ENCODE measurements at places on chromosomes 6 and 20.

- no peak for DNase-seq
These were observed 5.5 kb downstream of the SRXN1 start for GRCh38 chr20:647479-648019.

- no peak for DNase-seq
These were observed 359.1 kb downstream of the QKI start for GRCh38 chr6:163773646-163774045.

- DNase-seq: no peak
These were observed 128.8 kb upstream of the STXBP5 start for GRCh38 chr6:147075381-147075780.

GRCh38 chr6:137743493-137743892 lies 123.6 kb upstream of the TNFAIP3 start:
- no peak for DNase-seq

DNA sequence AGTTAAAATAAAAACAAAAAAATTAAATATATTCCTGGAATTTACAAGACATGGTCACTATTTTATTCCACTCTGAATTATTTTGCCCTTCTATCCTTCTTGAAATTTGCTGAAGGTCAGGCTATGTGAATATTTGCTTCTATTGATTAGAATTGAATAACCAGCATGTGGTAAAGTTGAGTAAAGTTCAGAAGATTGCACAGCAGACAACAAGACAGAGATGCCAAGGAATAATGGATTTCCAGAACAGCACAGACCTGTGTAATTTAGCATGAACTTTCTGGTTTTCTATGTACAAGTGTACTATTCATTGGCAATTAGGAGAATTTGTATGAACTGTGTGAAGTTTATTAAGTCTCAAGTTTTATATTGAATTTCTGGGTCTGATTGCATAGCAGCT lies 352.4 kb downstream of the TBC1D32 start:
- no peak for DNase-seq

GRCh38 chr20:60687213-60687612 lies 564.8 kb upstream of the CDH4 start:
- no peak for DNase-seq

DNA sequence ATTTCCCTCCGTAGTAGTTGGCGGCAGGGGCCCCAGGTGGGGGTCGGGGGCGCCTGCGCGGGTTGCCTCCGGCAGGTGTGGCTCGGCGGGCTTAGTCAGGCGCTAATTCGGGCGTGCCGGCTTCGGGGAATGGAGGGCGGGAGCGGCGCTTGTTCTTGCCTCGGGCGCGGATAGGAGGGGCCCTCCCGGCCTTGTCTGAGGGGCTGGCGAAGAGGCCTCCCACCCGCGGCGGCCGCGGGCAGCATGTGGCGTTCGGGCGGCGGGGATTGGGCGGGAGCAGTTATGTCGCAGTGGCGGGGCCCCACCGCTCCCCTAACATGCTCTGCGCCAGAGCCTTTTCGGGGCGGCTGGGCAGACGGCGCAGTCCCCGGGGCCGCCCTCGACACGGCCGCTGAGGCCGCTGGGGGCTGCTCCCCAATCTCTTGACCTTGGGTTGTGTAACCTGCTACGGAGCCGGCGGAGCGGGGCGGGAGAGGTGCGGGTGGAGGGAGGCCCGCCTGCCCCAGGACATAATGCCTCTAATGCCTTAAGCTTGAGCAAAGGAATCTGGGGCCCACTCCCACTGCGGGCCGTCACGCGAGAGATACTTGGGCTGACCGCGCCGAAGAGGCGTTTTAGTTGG lies 1.1 kb downstream of the AMD1 start:
- DNase-seq: peak; percentile 69

- peak; percentile 47 for DNase-seq
These were observed 222.4 kb upstream of the JARID2 start for GRCh38 chr6:15023448-15023847.

GRCh38 chr6:38170666-38171355 lies 351.3 kb downstream of the ZFAND3 start:
- no peak for DNase-seq

DNA sequence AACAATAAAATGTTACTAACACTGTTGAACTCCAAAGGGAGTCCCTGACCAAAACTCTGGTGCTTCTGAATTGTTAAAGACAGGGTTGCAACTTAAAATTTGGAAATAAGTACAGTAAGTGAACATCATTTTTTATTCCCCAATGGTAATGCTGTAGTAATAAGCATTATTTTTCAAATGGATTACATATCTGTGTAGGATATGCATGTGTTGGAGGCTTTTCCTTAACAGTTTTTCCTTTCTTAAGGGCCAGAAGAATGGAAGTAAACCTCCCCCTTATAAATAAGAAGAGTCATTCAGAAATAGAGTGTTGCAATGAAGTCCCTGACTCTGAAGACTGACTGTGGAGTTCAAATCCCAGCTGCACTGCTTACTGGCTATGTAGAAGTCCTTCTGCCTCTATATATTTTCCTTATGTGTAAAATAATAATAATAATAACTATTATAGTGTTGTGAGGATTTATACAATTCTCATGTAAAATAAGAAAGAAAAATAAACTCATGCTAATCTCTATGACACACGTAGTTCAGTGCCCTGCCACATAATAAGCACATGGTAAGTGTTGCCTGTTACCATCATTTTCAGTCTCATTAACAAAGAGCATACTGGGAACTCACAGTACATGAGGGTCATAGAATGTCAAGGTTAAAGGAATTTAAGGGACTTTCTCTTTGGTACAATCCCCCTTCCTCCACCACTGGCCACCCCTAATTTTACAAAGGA lies 129.8 kb upstream of the SMLR1 start:
- DNase-seq: no peak

DNA sequence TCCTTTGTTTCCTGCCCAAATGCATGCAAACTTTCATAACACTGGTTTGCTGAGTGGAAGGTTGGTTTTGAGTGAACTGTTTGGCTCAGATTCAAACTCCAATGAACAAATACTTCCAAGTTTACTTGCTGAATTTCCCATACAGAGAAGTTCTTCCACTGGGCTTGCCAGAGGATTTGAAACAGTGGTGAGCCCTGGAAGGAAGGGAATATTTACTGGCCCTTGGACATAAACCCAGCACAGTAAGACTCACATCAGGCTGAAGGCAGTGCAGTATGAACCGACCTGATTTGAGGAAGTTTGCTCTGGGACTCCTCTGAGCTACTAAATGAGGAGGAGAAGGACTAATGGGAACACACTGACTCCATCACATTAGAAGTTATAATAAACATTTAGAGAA lies 3.8 kb downstream of the TRAF3IP2 start:
- no peak for DNase-seq

GRCh38 chr6:1297746-1298145 lies 14.2 kb upstream of the FOXQ1 start:
- DNase-seq: no peak

- no peak for DNase-seq
These were observed 338.4 kb downstream of the PACRG start for GRCh38 chr6:163066200-163066599.

- no peak for DNase-seq
These were observed 725.9 kb downstream of the COL12A1 start for GRCh38 chr6:74479960-74480359.

DNA sequence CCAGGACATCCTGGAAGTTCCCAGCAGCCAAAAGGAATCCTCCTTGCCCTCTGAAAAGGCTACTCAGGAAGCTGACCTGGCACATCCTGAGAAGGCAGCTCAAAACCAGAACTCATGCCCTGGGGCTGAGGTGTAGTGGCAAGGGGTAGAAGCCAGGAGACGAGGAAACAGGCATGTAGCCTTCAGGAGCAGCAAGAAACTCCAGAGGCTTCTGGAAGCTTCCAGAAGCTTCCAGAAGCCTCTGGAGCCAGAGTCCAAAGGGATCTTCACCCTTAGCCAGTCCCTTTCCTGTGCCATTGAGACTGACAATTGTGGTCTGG lies 43.9 kb downstream of the BMP7 start:
- no peak for DNase-seq

- no peak for DNase-seq
These were observed 23.6 kb upstream of the FABP7 start for GRCh38 chr6:122755901-122756300.

GRCh38 chr6:38512211-38512610 lies 127.5 kb downstream of the BTBD9 start:
- DNase-seq: no peak

DNA sequence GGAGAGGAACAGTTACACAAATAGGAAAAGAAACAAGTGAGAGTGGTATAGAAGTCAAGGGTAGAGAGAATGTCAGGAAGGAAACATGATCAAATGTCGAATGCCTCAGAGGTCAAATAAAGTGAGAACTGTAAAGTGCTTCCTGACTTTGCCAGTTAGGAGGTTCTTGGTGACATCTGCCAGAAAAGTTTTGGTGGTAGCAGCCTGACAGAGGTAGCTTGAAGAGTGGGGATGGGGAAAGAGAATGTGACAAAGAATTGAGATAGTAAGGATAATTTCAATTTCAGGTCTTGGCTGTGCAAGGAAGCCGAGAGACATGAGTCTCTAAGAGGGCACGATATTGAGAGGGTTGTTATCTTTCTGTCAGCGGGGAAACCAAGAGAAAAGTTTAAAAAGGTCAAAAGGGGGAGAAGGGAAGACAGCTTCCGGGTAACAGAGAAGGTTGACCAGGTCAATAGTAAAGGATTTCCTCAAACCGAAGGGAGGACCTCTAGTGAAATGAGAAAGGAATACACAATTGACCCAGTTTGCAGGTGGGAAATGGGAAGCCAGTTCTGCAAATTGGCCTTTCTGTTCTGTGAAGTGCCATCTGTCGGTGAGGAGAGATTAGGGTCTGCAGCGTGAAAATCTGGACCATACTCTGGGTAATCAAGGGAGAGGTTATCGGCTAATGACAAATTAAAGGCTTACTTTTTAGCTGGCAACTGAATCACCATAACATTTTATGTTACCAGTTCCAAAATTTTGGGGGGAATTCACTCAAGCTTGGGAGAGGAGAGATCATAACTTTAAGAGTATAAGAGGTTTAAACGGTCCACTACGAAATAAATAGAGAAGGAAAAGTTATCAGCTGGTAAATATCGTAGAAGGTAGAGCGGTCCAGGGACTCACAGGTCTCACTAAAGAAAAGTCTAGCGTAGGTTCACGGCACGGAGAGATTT lies 973 bp upstream of the BRD2 start:
- DNase-seq: peak; percentile 62

- DNase-seq: no peak
These were observed 395.9 kb downstream of the SAMD5 start for GRCh38 chr6:147904416-147904815.

GRCh38 chr6:31546339-31546957 lies at the start of gene ATP6V1G2:
TSS of gene ATP6V1G2 (minus strand) at chr6:31546608. CDS start at chr6:31546559, 49 bp downstream.
- peak; percentile 88 for DNase-seq

- DNase-seq: no peak
These were observed 349.3 kb downstream of the FARS2 start for GRCh38 chr6:5610640-5611039.

DNA sequence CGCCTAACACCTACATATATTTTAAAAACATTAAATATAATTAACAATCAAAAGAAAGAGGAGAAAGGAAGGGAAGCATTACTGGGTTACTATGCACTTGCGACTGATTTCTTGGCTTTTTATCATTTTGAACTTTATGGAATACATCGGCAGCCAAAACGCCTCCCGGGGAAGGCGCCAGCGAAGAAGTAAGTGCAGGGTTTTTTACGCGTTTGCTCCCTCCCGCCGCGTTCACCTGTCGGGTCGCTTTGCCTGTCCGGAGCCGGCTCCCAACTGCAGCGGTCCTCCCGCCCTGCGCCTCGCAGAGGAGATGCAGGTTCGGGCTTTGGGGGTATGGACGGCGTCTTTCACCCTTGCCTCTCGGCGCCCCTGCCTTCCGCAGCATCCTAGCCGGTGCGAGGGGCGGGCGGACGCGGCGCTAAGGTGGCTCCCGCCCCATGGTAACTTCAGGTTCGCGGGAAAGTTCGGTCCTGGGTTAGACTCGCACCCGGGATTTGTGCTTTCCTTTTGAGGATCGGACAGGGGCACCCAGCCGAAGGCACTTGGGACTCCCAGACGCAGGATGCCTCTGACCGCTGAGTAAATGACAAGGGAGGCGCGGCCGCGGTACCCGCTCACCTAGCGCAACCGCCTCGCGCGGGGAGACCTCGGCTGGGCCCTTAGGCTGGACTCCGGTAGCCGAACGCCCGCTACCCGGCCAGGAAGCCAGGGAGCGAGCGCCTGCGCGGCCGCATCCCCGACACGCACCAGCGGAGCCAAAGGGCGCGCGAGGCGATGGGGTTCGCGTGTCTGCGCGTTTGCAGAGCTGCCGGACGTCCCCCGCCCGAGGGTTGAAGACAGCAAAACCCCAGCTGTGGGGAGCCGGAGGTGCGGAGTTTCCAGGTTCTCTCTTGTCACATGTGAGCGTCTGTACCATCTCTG lies 891 bp downstream of the RSPO3 start:
- no peak for DNase-seq

- DNase-seq: no peak
These were observed 225.3 kb upstream of the CDH4 start for GRCh38 chr20:61026731-61027130.

- DNase-seq: no peak
These were observed 100.2 kb downstream of the FIG4 start for GRCh38 chr6:109791301-109791700.

DNA sequence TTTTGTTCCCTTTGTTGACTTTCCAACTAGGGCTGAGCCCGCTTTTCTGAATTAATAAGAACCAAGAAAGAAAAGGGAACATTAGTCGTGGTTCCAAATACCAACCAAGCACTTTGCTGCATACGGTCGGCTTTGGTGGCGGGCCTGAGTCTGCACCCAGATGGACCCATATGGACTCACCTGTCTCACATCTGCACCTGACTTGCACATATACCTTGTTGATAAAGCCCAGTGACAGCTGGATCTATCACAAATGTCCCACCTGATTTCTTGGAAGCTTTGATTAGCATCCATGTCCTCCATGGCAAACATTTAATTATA lies 39.0 kb downstream of the TPD52L1 start:
- no peak for DNase-seq

GRCh38 chr6:146289816-146290588 lies 253.6 kb upstream of the RAB32 start:
- DNase-seq: peak; percentile 1

GRCh38 chr6:45850378-45851033 lies 165.2 kb downstream of the CLIC5 start:
- DNase-seq: no peak

- DNase-seq: no peak
These were observed 339.4 kb downstream of the PLCB1 start for GRCh38 chr20:8471465-8471864.

DNA sequence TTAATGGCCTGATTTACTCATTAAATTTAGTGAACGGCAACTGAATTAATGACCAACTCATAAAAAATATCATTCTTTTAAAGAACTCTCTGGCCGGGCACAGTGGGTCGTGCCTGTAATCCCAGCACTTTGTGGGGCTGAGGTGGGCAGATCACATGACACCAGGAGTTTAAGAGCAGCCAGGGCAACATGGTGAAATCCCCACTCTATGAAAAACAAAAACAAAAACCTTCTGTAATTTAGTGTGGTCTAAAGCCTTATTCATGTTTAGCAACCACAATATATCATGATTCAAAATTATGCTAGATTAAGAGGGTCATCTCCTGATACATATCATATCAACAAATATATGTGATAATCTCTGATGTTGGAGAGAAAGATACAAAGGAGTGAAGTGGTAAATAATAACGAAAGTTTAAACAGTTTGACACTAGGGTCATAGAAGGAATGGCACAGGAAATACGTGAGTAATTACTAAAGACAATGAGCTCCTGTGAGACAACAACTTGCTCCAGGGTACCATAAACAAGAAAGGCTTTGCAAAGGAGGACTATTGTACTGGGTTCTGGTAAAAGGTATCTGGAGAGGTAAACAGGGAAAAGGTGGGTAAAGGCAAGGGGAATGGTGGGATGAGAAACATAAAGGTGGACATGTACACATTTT lies 5.7 kb downstream of the ELOVL4 start:
- no peak for DNase-seq

Data from CD4-positive, alpha-beta T cell treated with Interleukin-21 for 1 hour (primary cell).